ENCODE measurements at places on chromosomes 2 and 18.

GRCh38 chr18:29188760-29189159, 1011.8 kb upstream of the CDH2 start:
- peak; percentile 11 for DNase-seq

DNA sequence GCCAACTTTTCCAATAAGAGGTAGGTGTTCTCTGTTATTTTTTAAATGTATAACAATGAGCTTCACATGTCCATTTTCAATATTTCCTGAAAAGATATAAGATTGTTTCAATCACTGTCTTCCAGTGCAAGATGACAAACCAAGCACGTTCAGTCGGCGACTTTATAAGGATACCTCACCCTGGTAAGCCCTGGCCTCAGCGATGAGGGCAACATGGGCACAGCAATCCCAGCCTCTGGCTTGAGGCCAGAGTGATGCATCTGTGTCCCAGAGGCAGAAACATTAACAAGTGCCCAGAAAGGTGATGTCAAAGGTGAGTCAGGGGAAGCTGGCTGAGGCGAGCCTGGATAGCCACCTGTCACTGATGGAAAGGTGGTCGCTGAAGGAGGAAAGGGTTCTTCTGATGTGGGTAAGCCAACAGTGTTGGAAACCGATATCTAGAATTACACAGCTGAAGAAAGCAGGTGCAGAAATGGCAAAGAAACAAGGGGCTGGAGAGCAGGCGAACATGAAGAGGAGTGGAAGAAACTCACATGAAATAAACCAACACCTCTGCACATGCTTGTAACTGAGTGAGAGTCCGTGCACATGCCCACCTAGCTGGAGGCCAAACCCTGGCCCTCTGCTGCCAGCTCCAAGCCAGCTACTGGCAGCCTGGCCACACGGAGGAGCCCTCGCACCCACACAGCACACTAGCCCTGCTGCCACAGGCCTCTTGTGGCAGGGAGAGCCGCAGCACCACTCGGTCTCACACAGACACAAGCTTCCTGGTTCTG, 65.5 kb downstream of the FBXO15 start:
- peak; percentile 67 for DNase-seq

DNA sequence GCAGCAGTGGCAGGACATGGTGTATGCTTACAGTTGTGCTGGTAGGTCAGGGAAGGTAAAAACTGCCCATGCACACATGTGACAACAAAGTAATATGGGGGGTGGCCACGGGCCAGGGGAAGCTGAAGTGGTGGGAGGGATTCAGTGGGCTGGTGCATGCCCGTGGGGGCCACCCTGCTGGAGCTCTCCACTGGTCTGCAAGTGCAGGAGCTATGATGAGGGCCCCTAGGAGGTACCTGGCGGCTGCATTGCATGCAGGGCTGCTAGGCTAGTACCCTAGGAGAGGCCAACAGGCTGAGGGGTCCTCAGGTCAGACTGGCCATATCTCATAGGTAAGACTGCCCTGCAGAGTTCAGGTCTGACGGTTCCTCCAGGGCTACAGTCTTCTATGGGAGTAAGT, 265.9 kb downstream of the NUP35 start:
- no peak for DNase-seq

GRCh38 chr2:24456599-24457556, 34.2 kb upstream of the NCOA1 start:
- DNase-seq = peak; percentile 90

GRCh38 chr2:20590704-20591515, 60.0 kb downstream of the HS1BP3 start:
- no peak for DNase-seq

GRCh38 chr18:57149531-57149930, 2.6 kb downstream of the BOD1L2 start:
- no peak for DNase-seq

DNA sequence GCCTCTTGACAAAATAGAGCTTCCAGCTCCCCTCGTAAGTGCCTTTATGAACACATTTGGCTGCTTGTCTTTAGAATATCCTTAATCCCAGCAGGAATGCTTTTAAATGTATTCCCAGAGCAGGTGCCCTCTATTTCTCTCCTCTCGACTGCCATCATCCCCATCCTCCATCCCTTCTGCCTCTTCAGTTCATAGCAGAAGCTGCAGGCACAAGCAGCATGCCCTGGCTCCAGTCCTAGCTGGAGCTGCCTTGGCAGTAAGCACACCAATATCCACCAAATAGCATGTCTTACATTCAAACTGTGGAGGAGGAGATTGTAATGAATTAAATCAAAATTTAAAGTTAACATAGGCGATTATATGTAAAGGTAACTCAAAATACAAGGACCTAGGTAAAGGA, 891.3 kb upstream of the SLC39A10 start:
- DNase-seq = no peak

GRCh38 chr2:149004836-149005235, 33.7 kb upstream of the LYPD6B start:
- DNase-seq = peak; percentile 89

DNA sequence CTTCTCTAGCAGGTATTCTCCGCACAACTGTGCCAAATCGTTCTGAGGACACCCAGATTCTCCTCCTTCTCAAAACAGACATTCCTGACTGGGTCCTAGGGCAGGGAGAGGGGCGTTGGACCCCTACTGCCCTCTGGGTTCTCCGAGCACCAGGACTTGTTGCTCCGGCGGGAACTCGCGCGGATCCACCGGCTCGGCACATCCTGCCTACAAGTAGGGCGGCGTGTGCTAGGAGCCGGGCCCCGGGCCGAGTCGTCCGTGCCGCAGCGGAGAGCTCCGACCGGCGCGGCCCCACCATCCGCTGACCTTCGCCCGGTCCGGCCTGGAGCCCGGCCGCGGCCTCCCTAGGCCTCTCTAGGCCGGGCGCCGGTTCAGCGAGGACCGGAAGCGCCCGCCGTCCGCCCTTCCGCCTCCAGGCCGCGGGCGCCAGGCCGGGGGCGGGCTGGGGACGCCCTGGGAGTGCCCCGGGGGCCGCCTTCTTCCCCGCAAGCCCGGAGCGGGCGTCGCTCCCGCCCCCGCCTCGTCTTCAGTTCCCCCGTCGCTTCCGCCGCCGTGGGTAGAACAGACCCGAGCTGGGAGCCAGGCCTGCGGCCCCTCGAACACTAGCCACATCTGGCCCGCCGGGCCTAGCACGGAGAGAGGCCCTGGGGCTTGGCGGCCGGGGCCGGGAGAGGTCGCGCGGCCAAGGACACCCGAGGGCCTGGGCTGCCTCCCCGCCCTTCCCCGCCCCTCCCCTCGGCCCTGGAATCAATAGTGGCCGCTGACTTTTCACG, 7.6 kb upstream of the ONECUT2 start:
- no peak for DNase-seq

GRCh38 chr2:120346667-120347358, 877 bp downstream of the INHBB start:
- DNase-seq = peak; percentile 48

GRCh38 chr2:189599245-189599644, 18.7 kb upstream of the SLC40A1 start:
- peak; percentile 51 for DNase-seq

DNA sequence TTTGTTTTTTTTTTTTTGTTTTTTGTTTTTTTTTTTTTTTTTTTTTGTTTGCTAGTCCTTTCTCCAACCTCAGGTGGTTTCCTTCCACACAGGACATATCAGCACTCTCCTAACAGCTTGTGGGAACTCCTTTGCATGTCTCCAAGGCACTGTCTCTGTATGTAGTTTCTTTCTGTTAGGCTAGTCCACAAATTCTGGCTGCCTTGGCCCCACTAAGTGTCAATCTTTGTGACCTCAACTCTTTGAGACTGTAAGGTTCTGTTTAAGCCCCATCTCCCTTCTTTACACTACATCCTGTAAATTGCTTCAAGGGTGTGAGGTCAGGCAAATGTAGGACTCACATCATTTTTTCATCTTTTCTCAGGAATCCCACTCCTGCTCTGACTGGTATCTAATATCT, 85.1 kb downstream of the NCOA1 start:
- no peak for DNase-seq

DNA sequence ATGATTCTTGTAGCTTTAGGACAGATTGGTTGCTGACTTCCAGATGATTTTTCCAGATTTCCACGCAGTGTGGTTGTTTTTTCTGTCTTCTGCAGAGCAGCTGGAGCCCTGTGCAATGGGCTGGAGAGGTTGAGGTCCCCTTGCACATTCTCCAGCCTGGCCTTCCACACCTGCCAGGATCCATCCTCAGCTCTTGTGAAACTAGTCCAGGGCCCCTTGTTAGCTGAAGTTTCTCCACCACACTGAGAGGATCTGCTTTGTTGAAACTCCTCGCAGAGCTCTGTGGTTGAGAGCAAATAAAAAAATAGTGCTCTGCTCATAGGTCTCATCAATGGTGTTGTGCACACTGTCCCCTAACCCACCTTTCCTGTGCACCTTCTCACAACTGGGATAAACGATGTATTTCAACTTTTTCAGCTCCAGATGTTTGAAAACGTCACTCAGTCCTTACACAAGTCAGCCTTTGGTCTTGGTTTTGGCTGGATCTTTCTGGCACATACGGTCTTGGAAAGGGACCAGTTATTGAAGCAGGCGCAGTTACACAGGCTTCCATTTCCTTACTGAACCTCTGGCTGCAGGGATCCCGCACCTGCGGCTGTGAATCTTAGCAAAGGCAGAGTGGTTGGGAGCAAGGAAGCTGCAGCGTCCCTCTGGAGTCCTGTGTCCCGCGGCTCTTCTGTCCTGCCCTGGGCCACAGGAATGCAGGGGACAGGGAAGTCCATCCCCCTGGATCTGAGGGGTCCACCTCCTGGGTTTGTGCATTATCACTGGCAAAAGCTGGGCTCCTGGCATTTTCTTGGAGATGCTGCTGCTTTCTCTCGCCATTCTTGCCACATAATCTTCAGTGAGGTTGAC, 272.0 kb upstream of the DSEL start:
- no peak for DNase-seq

DNA sequence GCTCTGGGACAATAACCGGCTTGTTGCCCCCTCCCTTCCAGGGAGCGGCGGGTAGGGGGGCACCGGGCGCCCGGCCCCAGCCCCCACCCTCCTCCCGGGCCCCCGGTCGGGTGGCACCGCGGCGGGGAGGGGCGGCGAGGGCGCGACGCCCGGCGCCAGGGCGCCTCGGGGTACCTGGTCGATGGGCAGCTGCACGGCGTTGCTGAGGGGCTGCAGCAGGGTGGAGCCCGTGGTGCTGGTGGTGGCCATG, 193 bp downstream of the MBOAT2 start:
- DNase-seq = no peak

DNA sequence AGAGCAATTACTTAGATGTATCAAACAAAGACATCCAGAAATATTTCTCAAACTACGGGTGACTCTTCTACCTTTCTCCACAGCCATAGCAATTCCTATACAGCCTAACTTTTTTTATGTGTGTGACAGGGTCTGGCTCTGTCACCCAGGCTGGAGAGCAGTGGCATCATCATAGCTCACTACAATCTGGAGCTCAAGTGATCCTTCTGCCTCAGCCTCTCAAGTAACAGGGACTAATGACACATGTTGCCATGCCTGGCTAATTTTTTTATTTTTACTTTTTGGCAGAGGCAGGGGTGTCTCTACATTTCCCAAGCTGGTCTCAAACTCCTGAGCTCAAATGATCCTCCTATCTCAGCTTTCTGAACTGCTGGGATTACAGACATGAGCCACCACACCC, 328.9 kb upstream of the NT5C1B start:
- no peak for DNase-seq

- DNase-seq = peak; percentile 61
Measured at GRCh38 chr18:49238433-49239042, 221.9 kb downstream of the DYM start.

DNA sequence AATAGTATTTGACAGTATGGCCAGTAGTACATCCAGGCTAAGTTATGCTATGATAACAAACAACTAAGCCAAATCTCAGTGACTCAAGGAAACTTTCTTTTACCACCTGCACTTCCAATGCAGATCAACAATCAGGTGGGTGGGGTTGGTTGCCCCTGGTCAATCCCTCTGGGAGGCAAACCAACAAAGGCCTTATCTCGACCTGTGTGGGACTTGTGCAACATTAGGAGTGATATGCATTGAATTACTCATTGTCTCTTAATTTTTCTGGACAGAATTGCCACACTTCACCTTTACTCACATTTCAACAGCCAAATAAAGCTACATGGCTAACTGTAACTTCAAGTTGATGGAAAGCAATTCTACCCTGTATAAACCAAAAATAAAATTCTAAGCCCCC, 1049.3 kb upstream of the CDH2 start:
- DNase-seq = no peak

DNA sequence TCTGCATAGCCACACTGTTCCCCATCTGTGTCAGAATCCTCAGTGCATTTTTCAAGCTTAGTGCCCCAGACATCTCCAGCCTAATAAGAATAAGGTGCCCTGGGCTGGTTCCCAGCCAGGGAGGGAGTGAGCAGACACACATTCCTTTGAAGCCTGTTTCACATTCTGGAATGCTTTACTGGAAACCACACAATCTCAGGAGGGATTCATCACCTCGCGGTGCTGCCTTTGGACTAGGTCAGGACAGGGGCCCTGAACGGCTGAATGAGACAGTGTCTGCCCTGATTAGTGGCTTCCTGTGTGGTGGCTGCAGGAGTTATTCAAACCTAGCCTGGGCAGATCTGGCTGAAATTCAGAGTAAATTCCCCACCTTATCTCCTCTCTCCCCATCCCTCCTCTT, 108.0 kb upstream of the LDAH start:
- DNase-seq = peak; percentile 83

- DNase-seq = no peak
Measured at GRCh38 chr2:181462033-181462432, 4.8 kb downstream of the ITGA4 start.

- DNase-seq = no peak
Measured at GRCh38 chr2:240963065-240963867, 35.2 kb upstream of the SNED1 start.

Measured in astrocyte of the hippocampus (primary cell).